ENCODE measurements at places on chromosomes 3 and 15.

DNA sequence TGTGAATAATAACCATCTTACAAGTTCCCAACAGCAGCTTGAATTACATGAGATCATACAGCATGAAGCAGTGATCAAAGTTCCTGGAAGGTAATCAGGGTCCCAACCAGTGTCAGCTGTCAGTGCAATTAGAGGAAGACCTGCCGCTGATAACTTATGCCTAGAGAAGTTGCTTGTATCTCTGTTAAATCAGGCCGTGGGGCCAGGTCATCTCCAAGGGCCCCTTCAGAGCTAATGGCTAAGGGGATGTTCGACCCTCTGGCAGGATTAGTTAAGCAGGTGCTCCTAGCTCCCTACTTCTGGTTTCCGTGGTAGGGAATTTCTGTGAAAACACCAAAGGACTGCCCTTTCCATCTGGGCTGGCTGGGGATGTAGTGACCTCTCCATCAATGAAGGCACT, 251.0 kb downstream of the FAM43A start:
- no peak for DNase-seq

GRCh38 chr3:53696401-53697172, 149.6 kb downstream of the CHDH start:
- DNase-seq: no peak

DNA sequence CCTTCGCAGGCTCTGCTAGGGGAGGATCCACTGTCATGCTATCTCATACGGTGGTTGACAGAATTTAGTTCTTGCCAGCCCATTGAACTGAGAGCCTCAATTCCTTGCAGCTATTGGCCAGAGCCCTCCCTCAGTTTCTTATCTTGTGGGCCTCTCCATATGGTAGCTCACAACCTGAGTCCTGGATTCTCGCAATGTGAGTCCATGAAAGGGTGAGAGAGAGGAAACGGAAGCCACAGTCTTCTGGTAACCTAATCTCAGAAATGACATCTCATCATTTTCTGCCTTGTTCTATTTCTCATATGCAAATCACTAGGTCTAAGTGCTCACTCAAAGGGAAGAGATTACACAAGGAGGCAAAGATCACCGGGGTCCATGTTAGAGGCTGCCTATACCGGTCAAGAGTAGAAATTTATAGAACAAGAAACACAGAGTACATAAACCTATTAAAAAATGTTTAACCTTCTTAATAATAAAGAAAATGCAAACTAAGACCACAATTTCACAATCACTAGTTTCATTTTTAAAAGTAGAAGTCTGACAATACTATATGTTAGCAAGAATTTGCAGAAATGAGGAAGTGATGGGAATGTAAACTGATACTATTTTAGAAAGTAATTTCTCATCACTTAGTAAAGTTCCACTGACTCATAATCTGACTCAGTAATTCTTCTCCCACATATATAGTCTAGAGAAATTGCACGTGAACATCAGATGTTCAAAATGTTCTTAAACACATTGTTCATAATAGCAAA, 378.4 kb upstream of the AGTR1 start:
- DNase-seq: no peak

DNA sequence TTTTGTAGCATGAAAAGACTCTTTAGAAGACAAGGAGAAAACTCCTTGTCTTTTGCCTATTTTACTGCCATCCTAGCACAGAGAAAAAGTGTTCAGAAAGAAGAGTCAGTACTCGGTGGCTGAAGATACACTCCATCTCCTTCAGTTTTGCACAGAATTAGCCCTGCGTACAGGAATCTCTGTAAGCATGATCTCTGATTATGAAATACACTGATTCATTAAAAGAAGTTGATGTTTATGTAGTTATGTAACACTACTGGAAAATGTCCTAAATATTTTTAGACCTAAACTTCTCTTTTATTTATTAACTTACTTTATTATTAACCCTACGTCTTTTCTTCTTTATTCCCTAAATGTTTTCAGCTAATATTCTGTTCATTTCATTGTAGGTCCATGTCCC, 138.4 kb downstream of the LEKR1 start:
- no peak for DNase-seq

DNA sequence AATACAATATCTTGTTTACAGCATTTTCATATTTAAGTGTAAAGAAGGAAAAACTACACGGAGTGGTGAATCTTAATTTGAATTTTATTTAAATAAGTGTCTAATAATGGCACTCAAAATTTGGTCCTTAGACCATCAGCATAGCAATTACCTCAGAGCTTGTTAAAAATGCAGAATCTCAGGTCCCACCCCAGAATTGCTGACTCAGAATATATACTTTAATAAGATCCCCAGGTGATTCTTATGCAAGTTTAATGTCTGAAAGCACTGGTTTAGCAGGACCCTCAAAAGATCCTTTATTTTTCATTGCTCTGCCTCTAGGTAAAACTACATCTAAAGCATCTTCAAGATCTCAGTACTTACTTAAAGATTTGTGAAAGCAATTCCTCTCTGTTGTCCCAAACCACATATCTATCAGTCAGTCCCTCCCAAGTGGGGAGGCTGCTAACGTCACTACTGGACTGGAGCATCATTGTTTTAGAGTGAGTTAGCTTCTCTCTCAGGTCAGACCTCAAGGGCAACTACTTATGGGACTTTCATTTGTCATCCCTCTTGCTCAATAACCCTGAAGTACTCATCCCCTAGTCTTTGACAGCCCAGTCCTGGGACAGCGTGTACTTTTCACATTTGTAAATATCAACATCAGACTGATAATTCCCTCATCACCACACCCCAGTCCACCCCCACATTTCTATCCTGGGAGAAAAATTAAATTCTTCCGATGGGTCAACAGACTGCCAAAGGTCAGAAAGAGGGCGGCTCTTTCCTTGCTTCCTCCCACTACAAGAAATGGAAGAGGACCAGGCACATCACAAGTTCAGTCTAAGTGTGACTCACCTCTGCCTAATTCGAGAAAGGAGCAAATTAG, 76.7 kb downstream of the CBLB start:
- no peak for DNase-seq

GRCh38 chr3:62688050-62688449, 187.2 kb downstream of the CADPS start:
- DNase-seq: no peak

DNA sequence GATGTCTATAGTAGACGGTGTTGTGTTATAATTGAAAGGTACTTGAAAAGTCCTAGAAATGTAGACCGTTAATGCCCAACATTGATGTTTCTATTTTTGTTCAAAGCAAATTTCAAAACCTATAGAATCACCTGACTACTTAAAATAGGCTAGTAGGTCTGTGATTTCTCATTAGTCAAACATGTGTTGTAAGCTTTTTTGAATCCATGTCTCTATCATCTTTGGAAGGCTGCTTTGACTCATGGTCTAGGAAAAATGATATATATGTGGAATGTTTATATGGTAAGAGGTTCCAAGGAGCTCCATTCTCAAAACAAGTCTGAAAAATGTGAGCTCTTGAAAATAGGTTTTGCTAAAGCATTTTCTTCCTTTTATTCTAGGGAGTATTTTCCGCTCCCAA, 375.3 kb downstream of the LPP start:
- DNase-seq: no peak

DNA sequence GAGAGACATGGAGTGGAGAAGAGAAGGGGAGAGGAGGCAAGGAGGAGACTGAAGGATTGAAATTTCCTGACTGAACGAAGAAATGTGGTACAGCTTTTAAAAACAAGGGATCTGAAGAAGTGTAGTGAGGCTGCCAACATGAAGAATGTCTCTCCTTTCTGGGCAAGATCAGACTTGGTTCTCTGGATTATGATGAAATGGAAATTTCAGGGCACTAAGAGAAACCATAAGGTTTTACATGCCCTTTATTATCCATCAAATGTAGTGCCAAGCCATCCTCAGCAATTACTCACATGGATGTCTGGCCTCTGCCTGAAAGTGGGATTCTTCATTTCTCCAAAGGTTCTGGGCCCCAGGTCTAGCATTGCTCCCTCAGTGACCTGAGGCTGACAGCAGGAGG, 77.6 kb upstream of the CCDC80 start:
- DNase-seq: no peak

- no peak for DNase-seq
Observed at GRCh38 chr3:64221571-64222257, 3.6 kb downstream of the PRICKLE2 start.

- no peak for DNase-seq
Observed at GRCh38 chr3:14434126-14434497, 31.7 kb downstream of the SLC6A6 start.

DNA sequence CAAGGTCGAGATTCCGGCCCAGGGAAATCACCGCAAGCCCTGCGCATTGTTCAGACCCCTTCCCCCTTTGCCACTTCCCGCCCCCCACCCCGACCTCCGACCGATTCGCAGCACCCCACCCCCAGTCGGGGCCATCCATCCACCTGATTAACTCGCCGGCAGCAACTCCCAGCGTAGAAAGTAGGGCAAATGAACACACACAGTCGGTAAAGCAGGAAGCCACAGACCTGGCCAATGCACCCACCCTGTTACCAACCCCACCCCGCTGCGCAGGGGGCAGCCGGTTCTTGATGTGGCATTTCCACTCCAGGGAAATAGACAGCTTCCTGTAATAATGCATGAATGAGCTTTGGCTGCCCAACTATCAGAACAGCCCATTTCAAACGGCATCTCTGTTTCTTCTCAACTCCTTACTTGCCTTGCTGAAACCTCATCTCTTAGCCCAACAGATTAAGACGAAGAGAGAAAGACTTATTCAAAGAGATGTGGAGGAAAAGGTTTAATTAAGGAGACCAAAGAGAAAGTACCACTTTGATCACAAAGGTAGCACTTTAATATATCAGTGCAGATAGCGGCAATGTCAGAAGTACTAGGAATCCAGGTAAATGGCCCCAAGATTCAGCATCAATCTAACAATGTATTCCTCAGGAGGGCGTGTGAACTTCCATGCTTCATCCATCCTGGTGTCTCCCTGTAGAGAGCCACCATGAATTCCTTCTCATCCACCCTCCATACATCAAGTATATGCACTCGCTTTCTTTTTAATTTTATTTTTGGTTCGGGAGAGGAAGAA, 1.9 kb downstream of the TNIK start:
- no peak for DNase-seq

- no peak for DNase-seq
Observed at GRCh38 chr3:160185751-160186150, 39.5 kb upstream of the C3orf80 start.

- DNase-seq: no peak
Observed at GRCh38 chr15:65363766-65364165, 14.0 kb downstream of the IGDCC3 start.

DNA sequence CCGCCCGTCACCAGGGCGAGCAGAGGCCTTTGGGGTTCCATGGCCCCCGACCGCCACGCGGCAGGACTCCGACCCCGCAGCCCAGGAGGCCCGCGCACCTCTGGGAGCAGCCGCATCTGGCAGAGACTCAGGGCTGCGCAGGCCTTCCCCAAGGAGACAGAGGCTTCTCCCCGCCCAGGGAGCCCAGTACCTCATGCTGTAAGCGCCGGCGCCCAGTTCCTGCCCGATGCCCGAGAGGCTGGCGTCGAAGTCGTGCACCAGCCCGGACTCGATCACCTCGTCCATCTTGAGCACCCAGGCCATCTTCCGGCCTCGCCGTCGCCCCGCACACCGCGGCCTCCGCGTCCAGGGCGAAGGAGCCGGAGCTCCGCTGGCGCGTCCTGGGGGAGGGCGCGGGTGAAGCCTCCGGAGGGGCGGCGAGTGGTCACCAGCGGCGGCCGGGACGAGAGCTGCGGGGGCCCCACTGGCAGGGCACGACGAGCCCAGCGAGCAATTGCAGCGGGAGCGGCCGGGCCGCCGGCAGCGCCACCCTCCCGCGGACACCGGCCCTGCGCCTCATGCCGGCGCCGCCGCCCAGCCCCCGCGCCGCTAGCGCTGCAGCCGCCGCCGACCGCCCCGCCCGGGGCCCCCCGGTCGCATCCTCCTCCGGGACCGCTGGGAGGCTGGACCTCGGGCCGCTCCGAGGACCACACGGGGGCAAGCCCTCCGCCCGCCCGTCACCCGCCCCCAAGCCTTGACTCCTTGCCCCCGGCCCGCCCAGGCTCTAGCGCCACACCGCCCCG, 468 bp downstream of the UBP1 start:
- DNase-seq: peak; percentile 21

DNA sequence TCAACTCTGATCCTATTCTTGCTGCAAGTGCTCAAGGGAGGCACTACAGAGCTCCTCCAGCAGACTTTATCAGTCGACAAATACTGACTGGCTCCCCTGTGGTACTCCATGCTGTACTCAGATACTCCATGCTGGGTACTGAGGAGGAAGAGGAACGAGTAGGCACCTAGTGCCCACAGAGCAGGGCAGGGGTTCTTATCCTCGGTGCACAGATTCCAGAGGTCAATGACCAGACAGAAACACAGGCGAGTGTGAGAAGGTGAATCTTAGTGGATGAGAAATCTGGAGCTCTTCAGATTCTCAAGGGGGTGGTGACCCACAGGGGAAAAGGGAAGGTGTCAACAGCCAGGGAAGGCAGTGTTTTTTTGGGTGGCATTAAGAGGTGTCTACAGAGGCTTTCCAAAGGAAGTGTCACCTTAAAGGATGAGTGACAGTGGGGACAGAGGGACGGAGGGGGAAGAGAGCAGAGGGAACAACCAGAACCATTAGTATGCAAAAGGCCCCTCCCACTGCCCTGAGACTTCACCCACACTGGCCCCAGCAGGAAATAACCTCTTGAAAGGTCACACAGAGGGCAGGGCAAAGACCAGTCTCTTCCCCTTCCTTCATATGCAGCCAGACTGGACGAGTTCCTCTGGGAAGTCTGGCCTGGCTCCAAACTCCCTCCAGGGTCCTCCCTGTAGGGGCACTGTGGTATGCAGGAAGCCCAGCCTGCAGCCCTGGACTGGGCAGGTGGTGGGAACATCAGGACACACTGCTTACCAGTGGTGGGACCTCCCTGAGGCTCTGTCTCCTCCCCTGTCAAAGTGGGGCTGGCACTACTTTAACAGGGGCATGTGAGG, 27.5 kb downstream of the CCDC12 start:
- no peak for DNase-seq

DNA sequence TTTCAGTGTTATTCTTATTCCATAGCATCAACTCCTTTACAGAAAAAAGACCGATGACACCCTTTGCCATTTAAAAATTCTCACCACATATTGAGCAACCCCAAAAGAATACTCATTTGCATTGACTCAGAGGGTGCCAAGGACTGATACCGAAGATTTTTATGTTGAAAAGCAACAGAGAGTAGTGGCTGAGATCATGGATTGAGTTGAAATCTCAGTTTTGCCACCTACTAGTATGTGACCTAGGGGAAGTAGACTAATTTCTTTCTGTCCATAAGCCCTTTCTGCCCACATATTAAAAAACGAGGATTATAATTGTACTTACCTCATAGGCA, 313.9 kb upstream of the SATB1 start:
- DNase-seq: no peak

GRCh38 chr3:192467230-192468140, 259.9 kb downstream of the FGF12 start:
- no peak for DNase-seq
